ENCODE measurements at places on chromosomes 7 and 10.

DNA sequence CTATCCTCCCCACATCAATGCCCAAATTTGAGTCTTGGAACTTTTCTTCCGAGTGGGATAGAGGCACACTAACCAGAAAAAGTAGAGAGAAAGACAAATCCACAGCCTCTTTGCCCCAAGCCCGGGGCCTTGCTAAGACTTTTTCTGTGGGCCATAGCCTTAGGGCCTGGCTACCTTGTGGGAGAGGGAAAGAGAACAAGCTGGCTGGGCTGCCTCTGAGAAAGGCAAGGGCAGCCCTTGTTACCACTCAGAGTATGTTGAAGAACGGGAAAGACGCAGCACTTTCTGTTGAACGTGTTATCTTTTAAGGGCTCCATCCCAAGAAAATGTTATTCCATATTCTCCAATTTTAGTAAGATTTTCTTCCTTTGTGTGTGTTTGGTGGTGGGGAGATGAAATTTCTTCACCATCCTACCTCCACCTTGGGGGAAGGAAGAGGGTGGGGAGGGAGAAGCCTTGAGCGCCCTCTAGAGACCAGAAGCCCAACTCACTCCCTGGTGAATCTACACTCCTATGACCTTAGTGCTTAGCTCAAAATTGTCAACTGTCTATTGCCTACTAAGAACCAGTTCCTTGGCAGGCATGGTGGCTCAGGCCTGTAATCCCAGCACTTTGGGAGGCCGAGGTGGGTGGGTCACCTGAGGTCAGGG, 3.9 kb upstream of the NRF1 start:
- no peak for DNase-seq

- DNase-seq, result no peak
These were observed 5.3 kb upstream of the ACTR3B start for GRCh38 chr7:152754075-152754730.

GRCh38 chr10:16640153-16640552, 118.5 kb upstream of the C1QL3 start:
- DNase-seq, result no peak

DNA sequence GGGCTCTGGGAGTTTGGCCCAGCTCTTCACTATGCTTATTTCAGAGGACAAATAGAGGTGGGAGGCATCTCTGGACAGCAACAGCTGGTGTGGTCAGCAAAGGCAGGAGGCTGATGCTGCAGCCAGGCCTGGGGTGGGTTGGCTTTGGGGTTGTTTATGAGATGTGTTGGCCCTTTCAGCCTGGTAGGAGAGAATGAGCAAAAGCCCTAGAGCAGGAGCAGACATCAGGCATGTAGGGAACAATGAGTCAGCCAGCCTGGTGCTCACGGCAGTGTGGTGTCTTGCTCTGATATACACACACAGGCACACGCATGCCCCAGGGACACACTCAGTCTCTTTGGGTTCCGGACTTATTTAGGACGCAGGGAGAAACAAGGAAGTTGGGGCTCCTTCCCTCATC, 157.1 kb downstream of the PRKCQ start:
- DNase-seq, result no peak

- DNase-seq, result no peak
These were observed 442.9 kb downstream of the AUTS2 start for GRCh38 chr7:70040970-70041766.

DNA sequence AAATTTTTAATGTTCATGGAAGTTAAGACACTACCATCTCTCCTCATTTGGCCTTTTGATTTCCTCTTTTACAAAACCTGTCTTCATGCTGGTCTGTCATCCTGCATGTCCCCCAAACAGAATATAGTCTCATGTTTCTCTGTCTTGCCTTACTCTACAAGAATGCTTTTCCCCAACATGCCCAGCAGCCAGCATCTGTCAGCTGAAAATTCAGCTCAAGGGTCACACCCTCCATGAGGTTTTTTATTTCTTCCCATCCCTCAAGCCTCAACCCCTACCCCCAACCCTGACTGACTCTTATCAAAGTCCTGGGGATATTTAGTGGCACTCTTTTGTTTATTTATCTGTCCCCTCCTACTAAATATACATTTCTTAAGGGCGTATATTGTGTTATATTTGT, 202.0 kb downstream of the ANK3 start:
- DNase-seq, result no peak

DNA sequence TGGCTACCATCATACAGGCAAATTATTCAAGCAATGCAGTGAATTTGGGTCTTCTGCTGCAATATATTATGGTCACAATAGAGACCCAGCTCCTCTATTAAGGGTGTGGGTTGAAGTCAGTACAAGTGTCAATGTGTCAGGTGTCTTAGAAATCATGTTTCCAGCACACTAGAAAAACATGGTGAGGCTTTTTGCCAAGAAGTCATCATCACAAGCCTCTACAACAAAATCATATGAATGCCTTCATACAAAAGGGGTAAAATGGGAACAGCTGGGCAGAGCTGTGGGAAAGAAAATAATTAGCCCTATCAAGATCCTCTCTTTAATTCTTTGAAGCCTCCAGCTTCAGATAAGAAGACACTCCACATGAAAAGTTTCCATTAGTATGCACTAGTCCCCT, 37.2 kb downstream of the FAM13C start:
- DNase-seq, result no peak

DNA sequence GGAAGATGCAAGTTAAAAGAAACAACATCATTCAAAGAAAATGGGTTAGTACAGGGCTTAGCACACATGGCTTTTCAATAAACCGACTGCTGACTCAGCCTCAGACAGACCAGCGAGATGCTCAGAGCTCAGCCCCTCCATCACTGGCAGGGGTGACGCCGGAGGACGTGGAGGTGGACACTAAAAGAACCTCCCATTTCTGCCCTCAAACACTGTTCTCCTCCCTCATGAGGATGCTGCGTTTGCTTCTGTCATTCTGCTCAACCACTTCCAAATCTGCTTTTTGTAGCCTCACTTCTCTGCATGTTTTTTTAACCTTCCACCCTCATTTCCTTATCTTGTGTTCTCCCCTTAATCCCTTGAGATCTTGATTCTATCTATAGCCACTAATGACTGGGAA, 15.3 kb downstream of the DENND11 start:
- no peak for DNase-seq

DNA sequence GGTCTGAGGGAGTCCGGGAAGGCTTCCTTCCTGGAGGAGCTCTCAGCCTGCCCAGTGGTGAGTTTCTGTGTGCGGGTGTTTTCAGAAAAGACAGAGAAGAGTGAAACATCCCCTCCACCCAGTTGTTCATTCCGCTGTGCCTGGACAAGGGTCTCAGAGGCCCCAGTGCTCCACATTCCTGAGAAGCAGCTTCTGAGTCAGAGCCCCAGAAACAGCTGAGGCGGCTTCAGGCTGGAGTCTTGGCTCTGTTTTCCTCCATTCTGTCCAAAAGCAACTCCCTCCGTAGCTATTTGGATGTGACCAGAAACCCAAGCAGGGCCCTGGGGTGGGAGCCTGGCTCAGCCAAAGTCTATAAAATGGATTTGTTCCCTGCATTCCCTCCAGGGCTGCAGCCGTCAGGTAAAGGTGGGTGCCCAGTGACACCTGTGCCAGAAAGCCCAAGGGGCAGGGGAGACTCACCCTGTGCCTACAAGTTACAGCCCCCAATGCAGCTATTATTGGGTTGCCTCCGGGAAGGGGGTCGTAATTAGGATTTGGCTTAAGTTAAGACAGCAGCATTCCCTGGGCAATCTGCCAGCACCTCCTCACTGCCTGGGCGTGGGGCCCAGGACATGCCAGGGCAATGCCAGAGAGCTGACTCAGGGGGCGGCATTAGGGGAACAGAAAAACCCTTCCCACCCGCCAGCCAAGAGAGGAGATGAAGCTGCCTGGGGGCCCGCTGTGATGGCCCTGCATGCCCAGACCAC, 13.1 kb upstream of the CAMK2G start:
- no peak for DNase-seq

All from stimulated activated CD4-positive, alpha-beta T cell treated with anti-CD3 and anti-CD28 coated beads, Interleukin-1b, Interleukin-23, amount 100 ng/mL, for 1 hour (primary cell).